C1 segment of cervical spinal cord (tissue), 14 donors: ENCODE measurements at places on chromosomes 6 and 20.

DNA sequence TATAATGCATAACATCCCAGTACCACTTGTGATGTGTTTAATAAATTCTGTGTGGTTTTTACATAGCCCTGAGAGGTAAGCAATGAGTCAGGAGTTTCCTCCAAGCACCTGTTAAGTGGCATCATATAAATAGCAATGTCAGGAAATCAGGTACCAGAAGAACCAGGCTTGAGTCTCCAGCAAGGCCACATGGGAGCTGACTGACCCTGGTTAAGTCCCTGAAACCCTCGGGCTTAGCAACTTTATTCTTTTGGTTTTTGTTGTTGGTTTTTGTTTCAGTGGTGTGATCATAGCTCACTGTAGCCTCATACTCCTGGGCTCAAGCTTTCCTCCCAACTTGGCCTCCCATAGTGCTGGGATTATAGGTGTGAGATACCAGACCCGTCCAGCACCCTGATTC, 70.0 kb downstream of the PTPRT start:
- no peak for DNase-seq

DNA sequence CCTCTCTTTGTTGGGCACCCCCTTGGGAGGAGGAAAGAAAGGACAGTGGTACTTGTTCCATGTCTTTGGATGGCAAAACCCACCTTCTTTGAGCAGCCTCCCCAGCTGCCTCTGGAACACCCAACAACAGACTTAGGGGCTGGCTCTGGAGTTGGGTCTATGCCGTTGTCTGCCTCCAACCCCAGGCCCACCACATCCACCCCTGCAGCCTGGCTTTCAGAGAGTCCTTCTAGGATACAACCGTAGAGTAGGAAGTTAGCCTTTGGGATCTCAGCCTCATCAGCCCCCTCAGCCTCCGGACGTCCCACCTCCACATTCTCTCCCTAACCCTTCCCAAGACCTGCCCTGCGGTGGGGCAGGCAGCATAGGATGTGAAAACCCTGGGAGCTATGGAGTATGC, 36.4 kb downstream of the FOXP4 start:
- no peak for DNase-seq

- no peak for DNase-seq
Measured at GRCh38 chr20:10475225-10475624, 40.1 kb downstream of the SLX4IP start.

DNA sequence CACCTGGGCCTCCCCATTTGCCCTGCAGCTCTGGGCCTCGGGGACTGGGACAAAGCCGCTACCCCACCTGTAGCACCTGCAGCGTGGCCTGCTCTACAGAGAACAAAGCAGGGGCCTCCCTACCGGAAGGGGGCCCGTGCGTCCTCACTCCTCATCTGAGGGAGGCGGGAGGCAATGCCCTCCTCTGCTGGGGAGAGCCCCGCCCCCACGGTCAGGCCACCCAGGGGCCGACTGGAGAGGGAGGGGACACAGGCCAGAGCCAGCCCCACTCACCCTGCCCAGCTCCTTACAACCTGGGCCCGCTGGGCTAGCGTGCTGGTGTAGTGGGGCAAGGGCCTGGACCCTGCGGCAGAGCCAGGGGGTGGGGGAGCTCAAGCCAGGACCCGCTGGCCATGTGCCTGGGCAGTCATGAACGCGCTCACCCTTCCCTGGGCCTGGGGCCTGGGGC, 8.0 kb downstream of the LAMA5 start:
- DNase-seq = no peak

DNA sequence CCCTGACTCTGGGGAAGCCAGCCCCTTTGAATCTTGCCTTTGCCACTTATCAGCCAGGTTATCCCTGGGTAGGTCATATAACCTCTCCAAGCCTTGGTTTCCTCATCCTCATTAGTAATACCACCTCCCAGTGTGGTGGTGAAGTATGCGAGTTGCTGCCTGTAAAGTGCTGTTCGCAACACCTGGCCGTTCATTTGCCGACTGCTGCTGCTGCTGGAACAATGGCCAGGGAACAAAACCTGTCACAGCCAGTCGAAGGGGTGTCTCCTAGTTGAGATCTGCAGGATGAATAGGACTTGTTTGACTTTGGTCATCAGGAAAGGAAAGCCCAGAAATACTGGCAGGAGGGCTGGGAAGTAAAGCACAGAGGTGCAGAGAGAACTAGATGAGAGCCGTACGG, 6.1 kb downstream of the MANBAL start:
- no peak for DNase-seq

DNA sequence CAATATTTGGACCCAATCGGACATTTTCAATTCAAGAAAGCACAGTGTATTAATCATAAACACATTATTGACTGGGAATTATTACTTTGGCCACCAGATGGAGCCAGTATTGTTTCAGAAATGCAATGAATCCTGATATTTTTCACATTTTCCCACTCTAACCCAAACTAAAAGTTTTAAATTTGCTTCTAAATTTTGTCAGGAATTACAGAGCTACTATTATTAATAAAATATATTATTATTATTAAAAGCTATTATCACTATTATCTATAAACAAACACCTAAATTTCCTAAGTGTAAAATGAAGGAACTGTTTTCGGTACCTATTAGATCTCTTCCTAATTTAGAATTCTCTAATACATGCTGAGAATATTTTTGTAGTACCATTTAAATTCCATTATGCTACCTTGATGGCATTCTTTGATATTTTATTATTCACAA, 245.3 kb downstream of the OGFRL1 start:
- no peak for DNase-seq

DNA sequence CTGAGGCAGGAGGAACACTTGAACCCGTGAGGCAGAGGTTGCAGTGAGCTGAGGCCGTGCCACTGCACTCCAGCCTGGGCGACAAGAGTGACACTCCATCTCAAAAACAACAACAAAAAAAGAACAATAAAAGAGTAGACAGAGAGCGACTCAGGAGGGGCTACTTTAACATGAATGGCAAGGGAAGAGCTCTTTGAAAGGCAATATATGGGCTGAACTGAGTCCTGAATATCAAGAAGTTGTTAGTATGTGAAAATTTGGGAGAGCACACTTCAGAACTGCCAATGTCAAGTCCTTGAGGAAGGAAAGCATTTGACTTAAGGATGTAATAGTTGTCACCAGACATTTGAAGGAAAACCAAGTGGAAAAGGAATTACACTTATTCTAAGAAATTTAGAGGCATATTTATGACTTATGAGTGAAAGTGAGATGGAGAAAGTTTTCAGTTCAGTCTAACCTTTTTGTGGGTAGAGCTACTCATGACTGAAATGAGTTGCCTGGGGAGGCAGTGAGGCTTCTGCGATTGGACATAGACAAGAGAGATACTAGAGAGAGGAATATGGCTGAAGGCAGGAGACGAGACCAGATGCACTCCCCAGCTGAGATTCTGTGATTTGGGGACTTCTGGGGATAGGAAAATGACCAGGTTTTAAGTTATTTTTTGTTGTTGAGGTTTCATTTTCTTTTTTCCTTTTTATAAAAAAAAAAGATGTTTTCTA, 48.6 kb upstream of the SLC16A10 start:
- no peak for DNase-seq

GRCh38 chr6:127191716-127192115, 73.2 kb downstream of the RSPO3 start:
- no peak for DNase-seq

DNA sequence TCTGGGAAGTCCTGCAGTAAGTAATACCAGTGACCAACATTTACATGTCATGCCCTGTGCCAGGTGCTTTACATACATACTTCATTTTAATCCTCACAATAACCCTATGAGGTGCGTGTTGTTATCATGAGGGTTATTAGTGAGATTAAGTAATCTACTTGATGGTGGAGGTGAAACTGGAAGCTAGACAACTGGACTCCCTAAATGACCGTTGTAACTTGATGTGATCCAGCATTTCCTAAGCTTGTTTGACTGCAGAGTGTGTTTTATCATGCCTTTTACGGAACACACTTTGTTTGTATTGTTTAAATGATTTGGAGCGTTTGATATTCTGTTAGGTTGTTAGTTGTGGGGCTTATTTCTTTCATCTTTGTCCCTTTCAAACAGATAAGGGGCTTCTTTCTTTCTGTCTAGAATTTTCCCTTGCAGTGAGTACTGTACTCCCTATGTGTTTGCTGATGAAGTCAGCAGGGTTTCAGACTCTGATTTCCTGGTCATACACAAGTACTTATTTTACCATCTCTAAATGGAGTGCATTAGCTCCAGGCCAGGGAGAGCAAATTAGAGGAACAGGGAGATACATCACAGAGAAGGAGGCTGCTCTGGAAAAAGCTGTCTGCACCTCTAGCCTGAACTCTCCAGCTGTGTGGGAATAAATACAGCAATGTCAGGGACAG, 29.7 kb downstream of the CHMP4B start:
- DNase-seq = no peak
